Stimulated activated CD8-positive, alpha-beta memory T cell treated with anti-CD3 and anti-CD28 coated beads, Interleukin-4, amount 100 ng/mL, for 4 hours (primary cell): ENCODE measurements at places on chromosomes 1 and 21.

DNA sequence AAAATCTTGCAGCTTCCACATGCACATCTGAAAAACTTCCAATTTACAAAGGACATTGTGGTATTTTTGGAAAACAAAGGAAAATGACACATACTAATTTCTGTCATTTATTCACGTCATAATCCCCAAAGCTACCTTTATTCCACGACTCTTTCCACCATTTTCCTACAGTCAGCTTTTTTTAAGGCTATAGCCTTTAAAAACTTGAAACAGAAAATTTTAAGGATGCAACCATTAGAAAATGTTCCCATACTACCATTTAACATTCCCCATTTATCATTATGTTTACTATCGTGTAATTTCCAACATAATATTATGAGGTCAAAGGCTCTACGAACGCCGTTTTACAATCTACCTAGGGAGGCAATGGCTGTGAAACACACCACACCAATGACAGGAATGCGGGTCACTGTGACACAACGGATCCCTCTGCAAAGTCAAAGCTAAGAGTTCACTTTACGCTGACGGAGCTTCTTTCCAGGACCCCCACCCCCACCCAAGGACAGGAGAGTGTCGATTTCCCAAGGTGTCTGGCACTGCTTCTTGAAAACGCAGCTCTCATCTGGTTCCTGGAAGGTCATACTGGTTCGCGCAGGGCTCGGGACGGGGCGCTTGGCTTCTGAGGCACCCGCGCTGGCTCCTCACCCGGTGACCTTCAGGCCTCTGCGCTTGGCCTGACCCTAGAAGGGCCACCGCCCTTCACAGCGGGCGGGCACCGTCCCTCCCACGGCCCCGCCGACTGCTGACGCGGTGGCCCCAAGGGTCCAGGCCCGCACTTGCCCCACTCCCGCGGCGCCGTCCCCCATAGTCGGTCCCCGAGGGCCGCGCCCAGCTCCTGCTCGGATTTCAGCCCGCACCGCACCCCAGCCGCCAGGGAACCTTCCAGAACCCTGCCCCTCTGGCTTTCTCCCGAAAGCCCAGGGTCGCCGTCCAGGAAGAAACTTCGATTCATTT is 50.5 kb upstream of the ATF3 start:
- DNase-seq = no peak

DNA sequence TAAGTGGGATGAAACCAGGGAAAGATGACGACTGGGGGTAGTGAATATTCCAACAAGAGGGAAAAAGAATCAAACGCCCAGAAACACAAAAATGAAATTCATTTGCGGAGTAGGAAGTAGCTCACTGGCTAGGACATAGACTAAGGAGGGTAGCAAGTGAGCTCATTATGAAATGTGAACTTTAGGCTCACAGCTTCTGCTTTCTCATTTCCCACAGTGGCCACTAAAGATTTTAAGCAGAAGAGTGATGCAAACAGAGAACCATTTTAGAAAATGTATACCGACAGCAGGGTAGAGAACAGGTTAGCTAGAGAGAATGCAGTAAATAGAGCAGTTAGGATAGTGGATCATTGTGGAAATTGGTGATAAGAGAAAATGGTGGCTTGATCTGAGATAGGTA is 3.5 kb downstream of the CD48 start:
- no peak for DNase-seq

DNA sequence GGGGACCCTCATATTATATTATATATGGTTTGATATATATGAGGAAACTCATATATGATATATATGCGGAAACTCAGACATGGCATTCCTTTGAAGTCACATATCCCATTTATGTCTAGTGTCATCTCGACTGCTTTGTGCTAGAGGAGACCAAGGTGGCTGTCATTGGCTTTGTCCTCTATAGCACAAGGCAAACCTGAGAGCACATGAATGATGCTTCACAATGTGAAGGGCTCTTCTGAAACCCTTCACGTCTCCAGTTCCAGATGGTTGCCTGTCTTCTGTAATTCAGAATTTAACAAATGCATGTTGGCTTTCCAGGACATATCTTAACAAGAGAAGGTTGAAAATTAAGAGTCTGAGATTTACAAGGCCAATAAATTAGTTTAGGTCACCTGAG is 303.6 kb downstream of the BARHL2 start:
- no peak for DNase-seq

- no peak for DNase-seq
These were observed 684 bp downstream of the IFI16 start for GRCh38 chr1:159010391-159010790.

- DNase-seq = no peak
These were observed 59.6 kb downstream of the ABL2 start for GRCh38 chr1:179169616-179170467.

- DNase-seq = no peak
These were observed 11.3 kb downstream of the TMEM63A start for GRCh38 chr1:225870911-225871310.

DNA sequence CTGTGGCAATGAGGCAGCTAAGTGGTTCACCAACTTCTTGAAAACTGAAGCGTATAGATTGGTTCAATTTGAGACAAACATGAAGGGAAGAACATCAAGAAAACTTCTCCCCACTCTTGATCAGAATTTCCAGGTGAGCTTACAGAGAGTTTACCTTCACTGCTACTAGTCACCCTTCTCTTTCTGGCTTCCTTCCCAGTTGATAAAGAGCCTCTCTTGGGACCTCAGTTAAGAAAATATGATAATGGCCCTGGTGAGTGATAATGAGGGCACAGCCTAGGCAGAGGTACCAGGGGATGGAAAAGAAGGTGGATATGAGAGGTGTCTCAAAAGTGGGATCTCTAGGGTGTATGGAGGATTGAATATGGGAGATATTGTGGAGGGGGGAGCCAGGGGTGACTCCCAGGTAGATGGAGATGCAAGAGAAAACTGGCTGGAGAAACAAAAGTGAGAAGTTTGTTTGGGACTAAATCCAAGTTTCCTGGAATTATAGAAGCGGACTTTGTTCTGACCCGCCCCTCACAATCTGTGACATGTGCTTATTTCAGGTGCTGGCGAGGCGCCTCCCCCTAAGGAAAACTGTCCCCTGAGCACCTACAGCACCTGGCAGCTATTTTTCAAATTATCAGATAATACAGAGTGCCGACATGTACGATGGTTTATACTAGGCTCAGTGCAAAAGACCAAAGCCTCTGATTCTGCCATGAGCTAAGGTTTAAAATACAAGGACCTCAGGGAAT is 13.7 kb downstream of the MTARC2 start:
- DNase-seq = no peak

- DNase-seq = no peak
These were observed 1.1 kb downstream of the SRM start for GRCh38 chr1:11058595-11059154.

DNA sequence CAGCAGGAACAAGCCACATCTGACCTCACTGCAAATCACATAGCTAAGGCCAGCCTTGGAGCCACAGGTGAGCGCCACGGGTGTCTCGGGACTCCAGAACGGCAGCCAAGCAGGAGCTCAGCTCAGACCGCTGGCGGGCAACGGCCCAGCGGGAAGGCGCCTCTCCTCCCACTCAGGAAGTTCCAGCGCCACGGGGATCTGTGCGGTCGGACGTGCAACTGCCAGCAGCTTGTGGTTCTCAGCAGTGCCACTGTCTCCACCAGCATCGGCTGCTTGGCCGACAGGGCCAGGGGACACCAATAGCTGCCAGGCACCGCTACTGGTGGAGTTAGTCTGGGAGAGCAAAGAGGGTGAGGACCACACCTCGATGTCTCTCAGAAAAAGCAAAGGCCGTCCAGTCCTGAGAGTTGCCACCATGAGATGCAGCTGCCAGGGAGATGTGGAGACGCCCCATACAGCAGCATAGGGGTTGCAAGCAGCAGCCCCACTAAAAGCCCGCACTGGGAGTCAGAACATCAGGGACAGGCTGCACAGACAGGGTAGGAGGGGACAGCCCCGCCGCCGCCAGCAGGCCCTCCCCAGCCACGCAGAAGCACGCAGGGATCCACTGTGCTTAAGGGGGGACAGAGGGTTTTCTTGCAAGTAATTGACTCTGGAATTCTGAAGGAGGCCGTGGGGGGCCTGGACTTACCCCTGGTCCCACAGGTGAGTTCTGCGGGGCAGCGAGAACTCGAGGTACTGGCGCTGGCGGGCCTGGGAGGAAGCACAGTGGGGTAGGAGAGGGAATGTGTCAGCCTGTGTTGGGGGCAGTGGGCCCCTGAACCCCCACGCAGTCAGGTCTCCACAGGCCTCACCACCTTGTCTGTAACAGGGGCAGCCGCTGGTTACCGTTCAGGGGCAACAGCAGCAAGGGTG is 83.5 kb downstream of the NPHP4 start:
- no peak for DNase-seq

GRCh38 chr1:25468033-25468432 is 37.3 kb downstream of the MACO1 start:
- no peak for DNase-seq

- DNase-seq = no peak
These were observed 2.4 kb downstream of the TRIM11 start for GRCh38 chr1:228404107-228404720.

- DNase-seq = no peak
These were observed 8.3 kb upstream of the CYP4B1 start for GRCh38 chr1:46790446-46791101.

GRCh38 chr1:92201973-92202372 is 15.7 kb upstream of the C1orf146 start:
- no peak for DNase-seq

DNA sequence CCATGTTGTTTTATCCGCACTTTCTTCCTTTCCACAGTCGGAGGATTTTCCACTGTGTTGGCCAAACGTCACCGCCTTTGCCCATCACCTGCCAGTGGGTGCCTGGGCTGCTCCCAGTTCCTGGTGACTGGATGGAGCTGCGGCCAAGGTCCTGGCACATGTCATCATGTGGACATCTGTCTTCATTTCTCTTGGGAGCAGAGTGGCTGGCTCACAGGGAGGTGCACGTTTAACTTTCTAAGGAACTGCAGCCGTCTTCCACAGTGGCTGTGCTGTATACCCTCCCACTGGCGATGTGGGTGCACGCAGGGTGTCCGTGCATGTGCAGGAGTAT is 19.5 kb upstream of the RNF223 start:
- DNase-seq = no peak

- DNase-seq = no peak
These were observed 266.7 kb upstream of the VAMP3 start for GRCh38 chr1:7504438-7504720.

GRCh38 chr1:237029850-237030535 is 12.0 kb upstream of the RYR2 start:
- no peak for DNase-seq

DNA sequence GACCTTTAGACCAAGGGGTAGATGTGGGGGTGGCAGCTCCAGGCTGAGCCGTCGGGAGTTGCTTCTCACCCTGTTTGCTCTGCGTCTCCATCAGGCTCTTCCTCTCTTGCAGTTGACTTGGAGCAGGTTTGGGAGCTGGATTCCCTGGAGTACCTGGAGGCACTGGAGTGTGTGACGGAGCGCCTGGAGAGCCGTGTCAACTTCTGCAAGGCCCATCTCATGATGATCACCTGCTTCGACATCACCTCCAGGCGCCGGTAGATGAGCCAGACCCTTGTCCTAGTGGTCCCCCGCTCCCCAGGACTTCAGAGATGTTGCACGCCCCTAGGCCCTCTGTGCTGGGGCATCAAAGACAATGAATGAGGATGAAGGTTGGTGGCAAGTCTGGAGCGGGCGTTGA is 547.6 kb downstream of the KIF26B start:
- no peak for DNase-seq

DNA sequence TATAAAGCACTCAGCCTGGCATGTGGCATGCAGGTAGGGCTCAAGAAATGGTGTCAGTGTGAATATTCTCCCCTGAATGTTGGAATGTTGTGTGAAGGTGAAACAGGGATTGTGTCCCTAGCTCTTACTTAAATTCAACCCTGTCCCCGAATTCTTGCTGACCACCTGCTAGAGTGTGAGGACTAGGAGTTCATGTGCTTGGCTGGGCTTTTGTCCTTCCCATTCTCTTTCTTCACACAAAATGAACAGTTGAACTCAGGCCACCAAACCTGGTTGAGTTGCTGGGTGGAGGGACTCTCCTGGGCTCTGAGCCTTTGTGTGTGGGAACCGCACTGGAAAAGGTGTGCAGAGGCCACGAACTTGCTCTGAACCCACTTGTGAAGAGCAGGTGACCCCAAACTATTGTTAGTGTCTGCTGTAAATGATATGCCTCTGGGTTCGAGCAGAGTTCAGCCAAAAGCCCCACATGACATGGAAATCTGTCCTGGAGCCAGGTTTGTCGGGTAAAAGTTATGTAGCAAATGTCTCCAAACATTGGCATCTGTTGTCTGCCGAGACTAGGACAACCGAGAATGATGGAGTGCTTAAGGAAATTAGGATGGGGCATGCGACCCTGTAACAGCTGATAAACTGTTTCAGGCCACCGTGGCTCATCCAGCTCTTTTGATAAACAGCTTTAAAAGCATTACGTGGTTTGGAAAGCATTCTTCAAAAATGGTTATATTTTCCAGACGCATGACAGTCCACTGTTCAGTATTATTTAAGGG is 144.2 kb downstream of the DHRS3 start:
- no peak for DNase-seq

DNA sequence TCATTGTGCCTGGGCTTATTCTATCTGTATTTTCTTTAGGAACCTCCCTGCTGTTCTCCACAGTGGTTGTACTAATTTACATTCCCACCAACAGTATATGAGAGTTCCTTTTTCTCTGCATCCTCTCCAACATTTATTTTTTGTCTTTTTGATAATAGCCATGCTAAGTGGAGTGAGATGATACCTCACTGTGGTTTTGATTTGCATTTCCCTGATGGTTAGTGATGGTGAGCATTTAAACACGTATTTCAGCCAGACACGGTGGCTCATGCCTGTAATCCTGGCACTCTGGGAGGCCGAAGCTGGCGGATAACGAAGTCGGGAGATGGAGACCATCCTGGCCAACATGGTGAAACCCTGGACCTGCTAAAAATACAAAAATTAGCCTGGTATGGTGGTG is 57.9 kb downstream of the SLAMF6 start:
- no peak for DNase-seq

- DNase-seq = no peak
These were observed 62.5 kb upstream of the TRAPPC10 start for GRCh38 chr21:43949499-43950208.

DNA sequence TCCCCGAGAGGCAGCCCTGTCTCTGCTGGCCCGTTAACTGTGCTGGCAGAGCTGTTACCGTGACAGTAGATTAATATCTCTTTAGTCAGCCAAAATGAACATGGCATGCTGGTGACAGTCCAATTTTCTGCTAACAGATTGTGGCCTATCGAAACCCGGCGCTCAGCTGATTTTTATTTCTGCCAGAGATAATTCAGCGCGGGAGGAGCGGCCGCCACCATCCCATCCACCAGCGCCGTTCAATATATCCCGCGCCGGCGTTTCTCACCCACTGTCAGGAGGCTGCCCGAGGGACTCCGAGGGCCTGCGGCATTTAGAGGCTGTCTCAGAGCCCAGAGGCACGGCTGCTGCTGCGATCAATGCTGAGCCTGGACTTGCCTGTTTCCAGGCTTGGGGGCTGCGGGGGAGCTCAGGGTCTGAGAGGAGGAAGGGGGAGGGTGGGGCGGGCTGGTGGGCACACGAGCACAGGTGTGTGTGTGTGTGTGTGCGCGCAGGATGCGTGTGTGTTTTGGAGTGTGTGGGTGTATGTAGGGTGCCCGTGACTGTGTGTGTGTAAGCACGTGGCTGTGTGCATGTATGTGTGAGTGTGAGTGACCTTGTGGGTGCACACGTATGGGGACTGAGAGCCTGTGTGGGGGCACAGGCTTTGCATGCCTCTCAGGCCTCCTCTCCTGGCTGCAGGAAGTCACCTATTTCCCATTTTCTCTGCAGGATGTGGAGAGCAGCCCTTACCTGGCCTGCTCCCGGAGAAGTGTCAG is 109.7 kb upstream of the ACTRT2 start:
- DNase-seq = no peak

GRCh38 chr1:93338387-93339146 is 7.1 kb upstream of the DR1 start:
- no peak for DNase-seq
